ENCODE measurements at places on chromosomes 11 and 22.

DNA sequence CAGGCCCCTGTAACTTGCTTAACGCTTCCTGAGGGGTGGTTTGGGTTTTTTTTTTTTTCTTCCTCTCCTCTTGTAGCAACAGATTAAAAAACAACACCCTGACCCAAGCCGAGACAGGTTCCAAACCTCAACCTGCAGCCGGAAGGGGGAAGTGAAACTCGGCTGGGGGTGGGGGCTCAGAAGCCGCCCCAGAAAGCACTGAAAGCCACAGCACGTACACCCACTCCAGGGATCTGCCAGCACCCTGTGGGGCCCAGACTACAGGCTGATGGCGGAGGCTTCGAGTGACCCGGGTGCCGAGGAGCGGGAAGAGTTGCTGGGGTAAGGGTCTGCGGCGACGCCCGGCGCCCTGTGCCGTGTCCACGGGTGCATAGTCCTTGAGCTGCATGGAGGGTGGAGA lies at the start of gene LSP1:
Gene LSP1, plus strand, starts transcription at position 208 of the 400 bp plus-strand sequence. Its CDS starts 61 bp downstream, at position 269.
- no peak for DNase-seq

DNA sequence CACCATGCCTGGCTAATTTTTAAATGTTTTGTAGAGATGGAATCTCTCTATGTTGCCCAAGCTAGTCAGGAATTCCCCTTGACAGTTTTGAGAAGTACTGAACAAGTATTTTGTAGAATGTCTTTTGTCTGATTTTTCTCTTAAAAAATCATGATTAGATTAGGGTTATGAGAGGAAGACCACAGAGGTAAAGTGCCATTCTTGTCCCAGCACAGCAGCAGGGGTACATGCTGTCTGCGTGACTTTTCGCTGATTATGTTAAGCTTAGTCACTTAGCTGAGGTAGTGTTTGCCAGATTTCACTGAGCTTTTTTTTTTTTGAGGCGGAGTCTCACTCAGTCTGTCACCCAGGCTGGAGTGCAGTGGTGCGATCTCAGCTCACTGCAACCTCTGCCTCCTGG lies 13.6 kb upstream of the NUP160 start:
- DNase-seq = peak; percentile 70

DNA sequence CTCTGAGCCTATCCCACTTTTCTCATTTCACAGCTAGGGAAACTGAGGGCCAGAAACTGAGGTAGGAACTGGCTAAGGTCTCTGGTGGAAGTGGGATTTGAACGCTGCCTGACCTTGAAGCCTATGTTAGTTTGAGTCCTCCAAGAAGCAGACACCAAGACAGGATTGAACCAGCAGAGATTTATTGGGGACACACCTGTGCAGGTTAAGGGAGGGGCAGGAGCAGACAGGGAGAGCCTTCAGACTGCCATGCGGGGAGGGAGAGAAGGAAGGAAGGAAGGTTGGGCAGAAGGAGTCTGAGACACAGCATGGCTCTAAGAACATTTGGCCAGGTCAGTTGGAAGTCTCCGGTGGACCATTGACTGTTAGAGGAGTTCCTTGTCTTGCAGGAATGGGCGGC lies 59.5 kb downstream of the SGSM1 start:
- DNase-seq = no peak

DNA sequence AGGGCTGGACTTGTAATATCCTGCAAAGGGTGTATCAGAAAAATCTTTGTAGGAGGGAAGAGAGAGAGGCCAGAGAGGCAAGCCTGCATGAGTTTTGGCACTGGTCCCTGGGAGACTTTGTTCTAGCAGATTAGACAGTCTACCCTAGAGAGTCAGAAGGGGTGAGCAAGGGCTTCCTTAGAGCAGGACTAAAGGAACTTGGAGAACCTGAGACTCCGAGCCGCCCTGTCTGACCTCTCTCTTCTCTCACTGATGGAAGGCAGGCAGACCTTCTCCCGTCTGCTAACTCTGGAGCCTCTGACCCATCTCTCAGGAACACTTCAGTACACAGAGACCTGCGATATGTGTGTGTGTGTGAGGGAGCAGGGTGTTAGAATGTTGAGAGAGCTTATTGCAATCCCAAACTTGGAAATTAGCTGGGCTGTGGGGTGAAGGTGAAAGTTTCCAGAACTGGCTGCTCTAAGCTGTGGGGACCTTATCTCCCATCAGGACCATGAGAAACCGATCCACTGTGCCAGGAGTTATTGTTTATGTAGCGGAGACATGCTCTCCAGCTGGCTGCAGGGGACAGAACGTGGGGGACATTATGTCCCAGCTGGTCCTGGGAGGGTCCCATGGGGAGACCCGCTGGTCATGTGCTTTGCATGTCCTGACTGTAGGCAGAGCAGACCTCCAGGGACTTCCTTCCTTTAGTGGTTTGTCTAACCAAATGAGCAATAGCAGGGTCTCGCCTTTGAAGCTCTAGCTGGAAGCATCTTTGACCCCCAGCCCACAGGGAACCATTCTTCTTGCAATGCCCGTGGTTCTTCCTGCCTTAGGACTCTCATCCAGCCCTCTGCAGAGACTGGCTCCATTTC lies 51.1 kb downstream of the TIMP3 start:
- DNase-seq = no peak

- no peak for DNase-seq
These were observed 119.0 kb downstream of the SLC17A6 start for GRCh38 chr11:22456993-22457762.

DNA sequence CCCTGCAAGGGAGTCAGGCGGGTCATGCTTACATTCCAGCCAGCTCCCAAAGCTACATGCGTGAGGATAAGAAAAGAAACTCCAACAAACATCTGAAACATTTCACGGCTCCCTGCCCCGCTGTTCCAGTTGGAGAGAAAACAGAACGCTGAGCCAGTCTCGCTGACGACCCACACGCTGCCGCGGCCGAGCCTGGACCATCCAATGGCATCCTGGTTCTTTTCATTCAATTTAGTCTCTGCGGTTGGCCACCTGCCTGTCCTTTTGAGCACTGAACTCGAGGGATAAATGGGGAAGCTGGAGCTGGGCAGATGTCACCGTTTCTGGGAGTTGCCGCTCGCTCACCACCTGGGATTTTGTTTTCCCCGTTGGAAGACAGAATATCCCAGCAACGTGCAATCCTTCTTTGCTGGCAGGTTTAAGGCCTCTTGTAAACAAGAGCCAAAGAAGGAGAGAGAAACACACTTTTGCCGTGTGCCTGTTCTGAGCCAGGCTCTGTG lies 45.3 kb upstream of the SHISAL1 start:
- peak; percentile 32 for DNase-seq

- DNase-seq = no peak
These were observed 33.1 kb upstream of the TFIP11 start for GRCh38 chr22:26545385-26545784.

DNA sequence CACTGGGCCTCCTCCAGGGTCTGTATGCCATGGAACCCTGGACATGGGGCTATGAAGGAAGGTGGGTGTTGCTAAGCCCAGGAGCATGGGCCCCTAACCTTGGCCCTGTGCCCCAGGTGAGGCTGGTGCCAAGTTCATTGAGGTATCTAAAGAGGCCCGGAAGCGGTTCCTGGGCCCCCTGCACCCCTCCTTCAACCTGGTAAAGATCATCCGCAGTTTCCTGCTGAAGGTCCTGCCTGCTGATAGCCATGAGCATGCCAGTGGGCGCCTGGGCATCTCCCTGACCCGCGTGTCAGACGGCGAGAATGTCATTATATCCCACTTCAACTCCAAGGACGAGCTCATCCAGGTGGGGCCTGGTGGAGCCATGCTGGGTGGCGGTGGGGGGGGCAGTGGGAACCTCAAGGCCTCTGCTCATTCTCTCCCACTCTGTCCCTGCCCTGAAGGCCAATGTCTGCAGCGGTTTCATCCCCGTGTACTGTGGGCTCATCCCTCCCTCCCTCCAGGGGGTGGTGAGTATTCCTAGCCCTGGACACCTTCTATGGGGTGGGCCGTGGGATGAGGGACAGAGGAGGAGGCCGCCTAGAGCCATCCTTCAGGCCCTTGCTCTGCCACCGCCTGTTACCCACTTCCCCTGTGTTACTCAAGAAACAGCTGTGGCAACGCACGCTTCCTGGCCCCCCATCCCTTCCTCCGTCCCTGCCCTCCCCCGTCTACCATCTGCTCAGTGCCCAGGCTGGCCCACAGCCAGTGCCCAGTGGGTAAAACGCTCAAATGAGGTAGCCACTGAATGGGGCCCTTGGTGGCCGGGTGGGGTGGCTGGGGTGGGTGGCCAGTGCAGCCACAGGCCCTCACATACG lies 3.0 kb downstream of the PNPLA2 start:
- DNase-seq = no peak

DNA sequence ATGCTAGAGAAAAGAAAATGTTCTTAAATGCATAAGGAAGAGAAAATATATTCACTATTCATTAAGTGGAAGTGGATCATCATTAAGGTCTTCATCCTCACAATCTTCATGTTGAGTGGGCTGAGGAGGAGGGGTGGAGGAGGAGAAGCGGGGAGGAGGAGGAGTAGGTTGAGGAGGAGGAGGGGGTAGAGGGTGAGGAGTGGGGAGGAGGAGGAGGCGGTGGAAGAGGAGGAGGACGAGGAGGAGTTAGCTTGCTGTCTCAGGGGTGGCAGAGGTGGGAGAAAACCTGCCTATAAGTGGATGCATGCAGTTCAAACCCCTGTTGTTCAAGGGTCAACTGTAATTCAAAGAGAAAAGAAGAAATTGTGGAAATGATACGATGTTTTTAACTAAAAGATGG lies 71.6 kb downstream of the MYEOV start:
- no peak for DNase-seq

DNA sequence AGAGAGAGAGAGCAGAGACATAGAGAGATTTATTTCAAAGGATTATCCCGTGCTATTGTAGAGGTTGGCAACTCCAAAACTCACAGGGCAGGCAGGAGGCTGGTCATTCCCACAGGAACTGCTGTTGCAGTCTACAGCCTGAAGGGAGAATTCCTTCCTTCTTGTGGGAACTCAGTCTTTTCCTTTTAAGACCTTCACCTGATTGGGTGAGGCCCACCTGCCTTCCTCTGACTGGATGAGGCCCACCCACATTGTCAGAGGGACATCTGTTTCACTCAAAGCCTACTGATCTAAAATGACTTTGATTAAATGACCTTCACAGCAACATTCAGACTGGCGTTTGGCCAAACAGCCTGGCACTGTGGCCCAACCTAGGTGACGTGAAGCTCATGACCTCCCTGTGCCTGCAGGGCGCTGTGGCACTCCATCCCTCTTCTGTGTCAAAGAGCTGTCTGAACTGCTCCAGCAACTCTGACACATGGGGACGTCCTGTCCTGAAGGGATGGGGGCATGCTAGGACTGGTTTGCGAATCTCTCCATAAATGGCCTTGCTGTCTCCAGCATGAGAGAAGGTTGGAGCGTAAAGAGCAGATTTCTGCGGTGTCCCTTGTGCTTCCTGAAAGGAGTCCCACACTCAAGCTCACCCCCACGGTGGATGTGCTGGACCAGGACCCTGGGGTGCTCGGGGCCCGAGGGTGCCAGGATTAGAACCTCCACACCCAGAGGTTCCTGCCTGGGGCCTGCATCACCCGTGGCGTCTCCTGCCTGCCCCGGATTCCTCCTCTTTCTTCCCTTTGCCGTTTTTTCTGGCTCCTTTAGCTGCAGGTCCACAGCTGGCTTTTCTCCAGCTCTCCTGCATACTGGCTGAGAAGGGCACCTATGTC lies 20.7 kb downstream of the KRTAP5-5 start:
- DNase-seq = no peak

DNA sequence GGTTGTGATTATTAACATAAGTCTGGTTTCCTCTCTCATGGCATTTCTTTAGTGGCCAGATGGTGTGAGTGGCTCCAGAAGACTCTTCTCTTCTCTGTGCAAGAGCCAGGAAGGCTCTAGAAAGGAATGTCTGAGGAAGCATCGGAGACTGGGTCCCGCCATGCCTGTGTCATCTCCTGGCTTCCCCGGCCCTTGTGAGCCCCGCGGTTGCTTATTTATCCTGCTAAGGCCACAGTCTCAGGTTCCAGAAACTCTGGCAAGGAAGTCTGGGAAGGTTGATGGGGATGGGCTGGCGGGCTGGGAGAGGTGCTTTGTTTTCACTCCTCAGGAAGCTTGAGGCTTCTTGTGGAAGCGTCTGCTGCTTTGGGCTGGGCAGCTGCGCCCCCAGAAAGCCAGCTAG lies 18.9 kb downstream of the BCR start:
- peak; percentile 76 for DNase-seq

GRCh38 chr22:49701380-49702067 lies 126.1 kb downstream of the BRD1 start:
- no peak for DNase-seq

DNA sequence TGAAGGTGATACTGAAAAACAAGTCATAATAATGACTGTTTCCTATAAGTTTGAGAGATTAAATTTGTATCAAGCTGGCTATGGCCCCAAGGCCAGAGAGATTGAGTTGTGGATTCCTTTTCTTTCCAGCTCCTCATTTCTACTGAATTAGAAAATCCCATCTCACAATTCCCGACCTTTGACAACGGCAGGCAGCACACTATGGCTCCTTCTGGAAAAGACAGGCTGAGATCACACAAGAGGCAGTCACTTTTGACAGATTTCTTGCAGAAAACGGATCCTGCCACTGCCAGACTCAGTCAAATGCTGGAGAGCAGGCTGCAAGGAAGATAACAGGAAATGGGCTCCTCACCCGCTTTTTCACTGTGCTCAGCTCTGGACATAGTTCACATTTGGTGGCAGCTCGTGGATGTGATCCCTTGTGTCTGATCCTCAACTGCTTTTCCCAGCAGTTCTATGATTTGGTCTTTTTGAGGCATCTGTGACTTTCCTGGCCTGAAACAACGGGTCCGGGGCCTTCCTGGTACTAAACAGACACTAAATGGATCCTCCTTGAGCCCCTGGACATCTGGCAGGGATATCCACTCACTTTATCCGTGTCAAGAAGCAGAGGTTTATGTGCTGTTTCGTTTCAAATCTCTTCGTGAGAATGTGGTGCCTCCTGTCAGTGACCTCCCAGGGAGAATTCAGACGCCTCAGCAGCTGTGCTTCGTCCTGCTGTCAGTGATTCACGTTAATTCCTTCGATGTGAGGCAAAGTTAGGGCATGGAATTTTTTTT lies 26.1 kb upstream of the RTL6 start:
- peak; percentile 93 for DNase-seq

DNA sequence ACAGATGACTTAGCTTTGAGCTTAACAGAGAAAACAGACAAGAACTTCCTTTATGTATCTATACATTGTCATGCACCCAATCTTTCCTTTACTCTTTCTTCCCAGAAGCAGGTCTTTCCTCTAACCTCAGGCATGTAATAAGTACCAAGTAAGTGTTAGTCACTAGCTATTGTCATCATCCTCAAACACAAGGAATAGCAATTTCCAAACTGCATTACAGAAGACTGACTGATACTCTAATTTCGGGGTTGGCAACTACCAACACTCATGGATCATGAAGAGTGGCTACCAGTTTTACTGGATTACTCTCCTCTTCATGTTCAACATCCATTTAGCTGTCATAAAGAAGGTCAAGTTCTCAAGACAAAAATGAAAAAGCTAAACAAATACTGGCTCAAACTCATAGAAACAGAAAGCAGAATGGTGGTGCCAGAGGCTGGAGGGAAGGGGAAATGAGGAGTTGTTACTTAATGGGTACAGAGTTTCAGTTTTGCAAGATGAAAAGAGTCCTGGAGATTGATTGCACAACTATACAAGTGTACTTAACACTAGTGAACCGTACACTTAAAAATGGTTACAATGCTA lies 111.6 kb downstream of the SIK3 start:
- peak; percentile 94 for DNase-seq

All from astrocyte (in vitro differentiated cells and primary cell).